ENCODE measurements at places on chromosomes 5 and 9. TPM values are rescaled to one million over a fixed set of nuclear protein-coding genes. Genes with fewer than 3 reads are reported as not detected.

Gene PHF24
- 0.30 TPM for total RNA-seq

Gene TSLP
- total RNA-seq: 0.42 TPM

Gene AHRR
- total RNA-seq: 10.7 TPM

Gene RNF180
- 15.2 TPM for total RNA-seq

All from smooth muscle cell of the umbilical artery (primary cell).